Aorta (tissue), 5 donors: ENCODE measurements at places on chromosomes 7 and 10.
A peak's percentile ranks its signal among the peaks of the same experiment; 100 is the strongest.

DNA sequence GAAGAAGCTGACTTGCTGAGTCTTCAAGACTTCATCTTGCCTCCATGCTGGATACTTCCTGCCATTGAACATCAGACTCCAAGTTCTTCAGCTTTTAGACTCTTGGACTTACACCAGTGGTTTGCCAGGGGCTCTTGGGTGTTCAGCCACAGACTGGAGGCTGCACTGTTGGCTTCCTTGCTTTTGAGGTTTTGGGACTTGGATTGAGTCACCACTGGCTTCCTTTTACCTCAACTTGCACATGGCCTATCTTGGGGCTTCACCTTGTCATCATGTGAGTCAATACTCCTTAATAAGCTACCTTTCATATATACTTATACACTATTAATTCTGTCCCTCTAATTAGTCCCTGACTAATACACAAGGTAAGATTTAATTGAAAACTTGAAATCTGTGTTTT lies 361.7 kb upstream of the SEMA3C start:
- no peak for DNase-seq

- DNase-seq = no peak
Observed at GRCh38 chr10:123442901-123443300, 223.3 kb upstream of the GPR26 start.

GRCh38 chr7:85733169-85733915 lies 546.5 kb upstream of the SEMA3D start:
- no peak for DNase-seq

DNA sequence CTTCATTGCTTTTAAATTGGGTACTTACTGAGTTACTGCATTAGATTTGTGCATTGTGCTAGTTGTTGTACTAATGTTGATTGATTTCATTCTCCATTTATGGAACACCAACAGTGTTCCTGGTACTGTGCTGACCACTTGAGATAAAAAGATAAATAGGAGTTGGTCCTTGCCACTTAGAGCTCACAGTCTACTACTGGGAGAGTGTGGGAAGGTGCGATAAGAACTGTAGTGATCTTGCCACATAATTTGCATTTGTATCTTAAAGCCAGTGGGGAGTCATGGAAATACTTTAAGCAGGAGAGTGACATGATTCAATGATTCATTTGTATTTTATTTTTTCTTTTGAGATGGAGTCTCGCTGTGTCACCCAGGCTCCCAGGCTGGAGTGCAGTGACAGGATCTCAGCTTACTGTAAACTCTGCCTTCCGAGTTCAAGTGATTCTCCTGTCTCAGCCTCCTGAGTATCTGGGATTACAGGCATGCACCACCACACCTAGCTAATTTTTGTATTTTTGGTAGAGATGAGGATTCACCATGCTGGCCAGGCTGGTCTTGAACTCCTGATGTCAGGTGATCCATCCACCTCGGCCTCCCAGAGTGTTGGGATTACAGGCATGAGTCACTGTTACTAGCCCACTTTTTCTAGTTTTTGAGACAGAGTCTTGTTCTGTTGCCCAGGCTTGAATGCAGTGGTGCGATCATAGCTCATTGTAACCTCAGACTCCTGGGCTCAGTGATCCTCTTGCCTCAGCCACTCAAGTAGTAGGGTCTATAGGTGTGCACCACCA lies 51.2 kb upstream of the TMEM248 start:
- no peak for DNase-seq

DNA sequence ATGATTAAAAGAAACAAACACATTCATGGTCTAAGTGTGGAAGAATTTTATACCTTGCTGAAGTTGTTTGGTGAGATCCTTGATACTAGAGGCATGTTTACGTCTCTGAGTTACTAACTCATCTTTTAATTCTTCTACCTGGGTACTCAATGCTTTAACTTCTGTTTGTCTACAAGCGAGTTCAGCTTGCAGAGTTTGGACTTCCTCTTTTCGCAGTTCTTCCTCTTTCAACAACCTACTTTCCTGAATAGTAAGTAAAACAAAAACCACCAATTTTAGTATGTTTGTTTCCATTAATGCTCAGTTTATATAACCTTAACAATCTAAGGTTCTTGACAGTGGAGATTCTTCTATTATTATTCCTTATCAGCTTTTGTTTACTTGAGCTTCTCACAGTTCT lies 42.9 kb downstream of the CCDC186 start:
- DNase-seq = no peak

DNA sequence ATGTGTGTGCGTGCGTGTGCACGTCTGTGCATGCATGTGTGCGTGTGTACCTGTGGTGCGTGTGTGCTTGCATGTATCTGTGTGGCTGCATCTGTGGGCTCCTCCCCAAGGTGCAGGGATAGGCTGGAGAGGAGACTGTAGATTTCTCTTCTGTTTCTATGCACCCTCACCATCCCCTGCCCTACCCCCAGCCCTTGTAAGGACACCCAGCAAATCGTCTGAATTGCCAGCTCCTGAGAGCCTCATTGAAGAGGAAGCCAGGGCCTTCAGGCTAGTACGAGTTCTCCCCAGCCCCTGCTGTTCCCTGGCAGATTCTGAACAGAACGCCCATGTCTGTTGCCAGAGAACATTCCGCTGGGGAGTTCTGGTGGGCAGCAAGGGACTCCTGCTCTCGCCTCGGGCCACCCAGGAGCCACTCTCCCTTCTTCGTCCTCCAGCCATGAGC lies 17.0 kb upstream of the TRIM8 start:
- DNase-seq = peak; percentile 71

GRCh38 chr7:118076564-118076963 lies 107.4 kb upstream of the LSM8 start:
- no peak for DNase-seq

- DNase-seq = no peak
Observed at GRCh38 chr10:129915526-129916378, 48.3 kb downstream of the EBF3 start.

DNA sequence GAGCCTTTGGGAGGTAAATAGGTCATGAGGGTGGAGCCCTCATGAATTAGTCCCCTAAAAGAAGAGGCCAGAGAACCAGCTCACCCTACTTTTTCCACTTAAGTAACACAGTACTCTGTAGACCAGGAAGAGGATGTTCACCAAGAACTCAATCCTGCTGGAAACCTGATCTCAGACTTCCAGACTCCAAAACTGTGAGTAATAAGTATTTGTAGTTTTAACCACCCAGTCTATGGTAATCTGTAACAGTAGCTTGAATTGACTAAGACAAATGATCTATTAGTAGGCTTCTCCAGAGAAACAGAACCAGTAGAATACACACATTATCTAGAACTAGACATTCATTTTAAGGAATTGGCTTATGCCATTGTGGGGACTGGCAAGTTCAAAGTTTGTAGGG lies 51.5 kb downstream of the ANKMY2 start:
- DNase-seq = no peak

GRCh38 chr7:135390829-135391228 lies 119.1 kb downstream of the CNOT4 start:
- DNase-seq = no peak

DNA sequence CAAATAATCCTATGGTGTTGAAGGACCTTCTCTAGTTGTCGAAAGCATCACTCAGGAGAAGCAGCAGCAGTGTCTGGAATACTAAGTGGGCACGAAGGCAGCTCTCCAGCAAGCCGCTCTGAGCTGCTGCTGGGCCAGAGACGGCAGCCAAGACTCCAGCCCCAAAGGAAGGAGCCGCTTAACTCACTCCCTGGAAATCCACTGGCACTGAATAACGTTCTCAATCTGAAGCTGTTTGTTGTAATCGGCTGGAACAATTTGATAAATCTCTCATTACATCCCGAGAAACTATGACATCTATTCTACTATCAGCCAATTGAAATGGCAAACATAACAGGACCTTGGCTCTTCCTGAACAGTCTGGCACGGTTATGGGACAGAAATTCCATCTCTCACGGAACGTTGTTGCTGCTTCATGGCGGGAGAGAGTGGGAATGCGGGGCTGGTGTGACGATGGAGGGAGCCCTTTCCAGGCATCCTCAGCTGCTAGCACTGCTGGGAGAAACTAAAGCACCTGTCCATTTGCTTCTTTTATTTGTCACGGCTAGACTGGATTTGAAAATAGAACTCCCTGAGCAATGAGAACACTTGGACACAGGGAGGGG lies 331.5 kb upstream of the RNF32 start:
- no peak for DNase-seq

DNA sequence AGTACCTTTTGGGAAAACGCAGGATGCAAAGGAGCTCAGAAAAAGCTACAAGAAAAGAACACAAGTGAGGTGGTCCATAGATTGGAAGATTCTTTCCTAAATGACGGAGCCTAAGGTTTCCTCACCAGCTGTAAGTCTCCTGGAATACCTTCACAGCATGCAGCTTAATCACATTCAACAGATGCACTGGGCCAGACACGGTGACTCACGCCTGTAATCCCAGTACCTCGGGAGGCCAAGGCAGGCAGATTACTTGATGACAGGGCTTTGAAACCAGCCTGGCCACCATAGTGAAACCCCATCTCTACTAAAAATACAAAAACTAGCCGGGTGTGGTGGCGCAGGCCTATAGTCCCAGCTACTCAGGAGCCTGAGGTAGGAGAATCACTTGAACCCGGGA lies 228.7 kb downstream of the FRMD4A start:
- no peak for DNase-seq

DNA sequence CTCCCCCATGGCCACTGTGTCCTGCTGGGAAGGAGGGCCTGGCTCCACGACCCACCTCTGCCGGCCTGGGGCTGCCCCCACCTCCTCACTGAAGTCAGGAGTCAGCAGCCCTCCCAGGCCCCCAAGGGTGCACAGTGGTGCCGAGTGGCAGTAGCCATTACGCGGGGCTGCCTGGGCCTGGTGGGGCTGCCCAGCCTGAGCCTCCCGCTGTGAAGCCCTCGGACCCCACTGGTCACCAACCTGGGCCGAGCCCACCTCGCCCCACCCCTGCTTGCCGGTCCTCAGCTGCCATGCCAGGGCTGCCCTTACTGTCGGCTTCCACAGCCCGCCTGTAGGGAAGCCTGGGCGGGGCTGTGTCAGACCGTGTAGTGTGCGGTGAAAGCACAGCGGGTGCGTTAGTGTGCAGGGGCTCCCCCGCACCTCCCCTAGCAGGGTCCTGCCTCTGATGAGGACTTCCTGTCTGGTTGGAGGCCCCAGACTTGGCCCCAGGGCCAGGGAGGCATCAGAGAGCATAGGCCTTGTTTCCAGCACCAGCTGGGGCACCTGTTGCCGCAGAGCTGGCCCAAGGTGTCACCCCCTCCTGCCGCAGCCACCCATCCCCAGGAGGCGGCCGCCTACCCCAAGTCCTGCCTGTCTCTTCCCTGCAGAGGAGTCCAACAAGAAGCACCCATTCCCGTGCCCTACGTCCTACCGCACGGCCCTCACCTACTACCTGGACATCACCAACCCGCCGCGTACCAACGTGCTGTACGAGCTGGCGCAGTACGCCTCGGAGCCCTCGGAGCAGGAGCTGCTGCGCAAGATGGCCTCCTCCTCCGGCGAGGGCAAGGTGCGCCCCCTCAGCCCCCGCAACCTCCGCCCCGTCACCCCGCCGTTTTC lies 10.0 kb downstream of the TMEM120A start:
- DNase-seq = no peak

DNA sequence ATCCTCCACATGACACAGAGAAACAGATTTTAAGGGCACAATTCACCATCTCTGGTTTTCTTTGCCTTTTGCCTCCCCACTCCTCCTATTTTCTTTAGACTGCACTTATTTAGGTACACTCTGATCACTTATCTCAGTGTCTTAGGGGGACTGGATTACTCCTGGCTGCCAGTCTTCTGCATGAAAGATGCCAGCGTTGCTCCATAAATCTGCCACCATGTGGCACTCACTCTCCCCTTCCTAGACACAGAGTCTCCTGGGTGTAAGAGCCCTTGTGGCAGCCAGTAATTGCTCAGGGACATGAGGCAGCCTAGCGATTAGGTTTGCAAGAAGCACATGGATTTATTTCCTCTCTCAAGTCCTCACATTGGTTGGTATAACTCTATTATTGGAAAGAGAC lies 34.5 kb upstream of the RBM20 start:
- no peak for DNase-seq

DNA sequence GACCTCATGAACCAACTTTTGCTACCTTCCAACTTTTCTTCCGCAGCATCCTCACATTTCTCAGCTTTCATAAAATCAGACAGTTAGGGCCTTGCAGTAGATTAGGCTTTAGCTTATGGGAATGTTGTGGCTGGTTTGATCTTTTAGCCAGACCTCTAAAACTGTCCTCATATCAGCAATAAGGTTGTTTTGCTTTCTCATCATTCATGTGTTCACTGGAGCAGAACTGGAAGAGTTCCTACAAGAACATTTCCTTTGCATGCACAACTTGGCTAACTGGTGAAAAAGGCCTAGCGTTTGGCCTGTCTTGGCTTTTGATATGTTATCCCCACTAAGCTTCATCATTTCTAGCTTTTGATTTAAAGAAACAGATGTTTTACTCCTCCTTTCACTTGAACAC lies 130.0 kb upstream of the LRRTM3 start:
- DNase-seq = no peak

GRCh38 chr7:139294951-139295575 lies 46.1 kb upstream of the FMC1 start:
- DNase-seq = no peak

- no peak for DNase-seq
Observed at GRCh38 chr10:112383325-112383724, 9.4 kb downstream of the ACSL5 start.

GRCh38 chr7:5709347-5709950 lies 72.0 kb downstream of the RNF216 start:
- DNase-seq = no peak

GRCh38 chr7:41503438-41503837 lies 199.5 kb downstream of the INHBA start:
- DNase-seq = no peak
